Cerebellum (tissue), 4 donors: ENCODE measurements at places on chromosomes 3 and 15. TPM values are rescaled to one million over a fixed set of nuclear protein-coding genes. Genes with fewer than 3 reads are reported as not detected.

- DNase-seq = no peak
These were observed 66.7 kb downstream of the FILIP1L start for GRCh38 chr3:100047455-100048141.

Gene CHST2
- 24.8 TPM for total RNA-seq

- no peak for DNase-seq
These were observed 14.8 kb upstream of the TMEM108 start for GRCh38 chr3:133023362-133023761.

- no peak for DNase-seq
These were observed 11.9 kb upstream of the PRKCD start for GRCh38 chr3:53149006-53149690.

- DNase-seq = no peak
These were observed 30.2 kb upstream of the SLCO2A1 start for GRCh38 chr3:134059671-134060560.

- no peak for DNase-seq
These were observed 517.3 kb downstream of the DIPK2A start for GRCh38 chr3:144488927-144489326.

Gene SMCO1
- total RNA-seq = not detected

DNA sequence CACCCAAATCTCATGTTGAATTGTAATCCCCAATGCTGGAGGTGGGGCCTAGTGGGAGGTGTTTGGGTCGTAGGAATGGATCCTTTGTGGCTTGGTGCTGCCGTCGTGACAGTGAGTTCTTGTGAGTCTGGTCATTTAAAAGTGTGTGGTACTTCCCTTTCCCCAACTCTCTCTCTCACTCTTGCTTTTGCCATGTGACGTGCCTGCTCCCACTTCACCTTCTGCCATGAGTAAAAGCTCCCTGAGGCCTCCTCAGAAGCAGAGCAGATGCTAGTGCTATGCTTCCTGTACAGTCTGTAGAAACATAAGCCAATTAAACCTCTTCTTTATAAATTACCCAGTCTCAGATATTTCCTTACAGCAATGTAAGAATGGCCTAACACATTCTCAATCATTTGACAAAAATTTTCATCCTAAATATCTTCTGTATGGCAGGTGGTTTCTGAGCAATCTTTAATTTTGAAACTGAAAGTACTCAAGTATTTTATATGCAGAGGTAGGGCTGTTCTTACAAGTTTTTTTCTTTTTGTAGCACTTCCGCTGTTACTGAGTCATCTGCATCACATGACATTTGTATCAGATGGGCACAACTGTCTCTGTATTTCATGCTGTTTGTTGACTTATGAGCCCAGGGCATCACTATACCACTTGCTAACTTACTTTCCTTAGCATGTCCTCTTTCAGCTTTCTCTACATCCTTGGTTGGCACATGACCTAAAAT lies 8.8 kb downstream of the RPL39L start:
- DNase-seq = no peak

GRCh38 chr3:42491881-42492507 lies 10.4 kb upstream of the VIPR1 start:
- DNase-seq = no peak

- no peak for DNase-seq
These were observed 114.3 kb downstream of the NSUN3 start for GRCh38 chr3:94176988-94177745.

Gene SLC27A2
- 6.4 TPM for total RNA-seq

Gene CCR8
- total RNA-seq = not detected

Gene SPTSSB
- total RNA-seq = 8.3 TPM

Gene ACSBG1
- total RNA-seq = 3.1 TPM
